ENCODE measurements at places on chromosomes 6 and 20.

DNA sequence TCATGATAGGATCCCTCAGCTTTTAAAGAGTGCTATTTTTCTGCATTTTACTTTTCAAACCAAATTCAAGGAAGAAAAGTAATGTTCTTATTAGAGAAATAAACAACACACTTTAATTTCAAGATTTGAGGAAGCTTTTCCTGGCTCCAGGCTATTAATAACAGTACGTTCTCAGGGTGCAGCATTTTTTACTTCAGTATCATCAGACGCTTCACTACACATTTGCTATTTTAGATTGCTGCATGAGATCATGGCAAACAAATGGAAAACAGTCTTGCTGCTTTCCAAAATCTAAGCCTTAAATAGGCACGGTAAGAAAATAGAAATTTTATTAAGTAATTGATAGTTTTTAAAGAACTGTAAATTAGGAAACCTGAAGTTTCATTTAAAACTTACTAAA is 253.6 kb upstream of the EXOC2 start:
- DNase-seq: no peak

DNA sequence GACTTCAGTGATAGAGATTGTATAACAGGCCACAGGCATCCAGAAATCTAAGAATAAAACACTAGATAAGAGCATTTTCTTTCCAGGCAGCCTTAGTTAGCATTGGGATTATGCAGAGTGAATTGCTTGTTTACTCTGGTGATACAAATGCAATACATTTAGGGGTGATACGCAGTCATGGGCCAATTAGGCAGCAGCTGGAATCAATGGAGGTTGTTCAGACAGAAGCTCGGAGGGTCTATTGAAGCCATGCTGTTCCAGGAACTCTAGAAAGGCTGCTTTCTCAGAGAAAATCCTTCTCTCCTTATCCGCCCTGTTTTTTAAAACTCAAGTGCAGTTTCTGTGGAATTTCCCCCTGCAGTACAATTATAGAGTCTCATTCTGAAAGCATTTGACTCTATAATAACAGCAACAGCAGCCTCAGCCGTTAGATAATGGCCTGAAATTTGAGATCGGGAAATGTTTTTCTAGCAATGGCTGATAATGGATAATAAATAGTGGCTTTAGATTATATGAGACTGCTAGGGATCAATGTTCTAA is 364.3 kb upstream of the HS3ST5 start:
- DNase-seq: no peak

GRCh38 chr20:20293691-20294385 is 74.1 kb upstream of the INSM1 start:
- DNase-seq: no peak

- DNase-seq: no peak
Measured at GRCh38 chr6:129789974-129790373, 71.1 kb downstream of the TMEM244 start.

GRCh38 chr6:3946778-3947177 is 97.6 kb downstream of the FAM50B start:
- DNase-seq: no peak

GRCh38 chr6:82183642-82184282 is 63.8 kb downstream of the IBTK start:
- no peak for DNase-seq

Measured in activated T-helper 1 cell treated with Interleukin-2 at 50 U/mL for 16 hours (primary cell).